ENCODE measurements at places on chromosomes 12 and 14.

GRCh38 chr14:100537446-100538350 is 49.5 kb downstream of the BEGAIN start:
- DNase-seq: no peak

GRCh38 chr12:126425264-126425663 is 1360.0 kb downstream of the AACS start:
- DNase-seq: no peak

GRCh38 chr12:90399357-90399756 is 555.6 kb downstream of the CCER1 start:
- no peak for DNase-seq

DNA sequence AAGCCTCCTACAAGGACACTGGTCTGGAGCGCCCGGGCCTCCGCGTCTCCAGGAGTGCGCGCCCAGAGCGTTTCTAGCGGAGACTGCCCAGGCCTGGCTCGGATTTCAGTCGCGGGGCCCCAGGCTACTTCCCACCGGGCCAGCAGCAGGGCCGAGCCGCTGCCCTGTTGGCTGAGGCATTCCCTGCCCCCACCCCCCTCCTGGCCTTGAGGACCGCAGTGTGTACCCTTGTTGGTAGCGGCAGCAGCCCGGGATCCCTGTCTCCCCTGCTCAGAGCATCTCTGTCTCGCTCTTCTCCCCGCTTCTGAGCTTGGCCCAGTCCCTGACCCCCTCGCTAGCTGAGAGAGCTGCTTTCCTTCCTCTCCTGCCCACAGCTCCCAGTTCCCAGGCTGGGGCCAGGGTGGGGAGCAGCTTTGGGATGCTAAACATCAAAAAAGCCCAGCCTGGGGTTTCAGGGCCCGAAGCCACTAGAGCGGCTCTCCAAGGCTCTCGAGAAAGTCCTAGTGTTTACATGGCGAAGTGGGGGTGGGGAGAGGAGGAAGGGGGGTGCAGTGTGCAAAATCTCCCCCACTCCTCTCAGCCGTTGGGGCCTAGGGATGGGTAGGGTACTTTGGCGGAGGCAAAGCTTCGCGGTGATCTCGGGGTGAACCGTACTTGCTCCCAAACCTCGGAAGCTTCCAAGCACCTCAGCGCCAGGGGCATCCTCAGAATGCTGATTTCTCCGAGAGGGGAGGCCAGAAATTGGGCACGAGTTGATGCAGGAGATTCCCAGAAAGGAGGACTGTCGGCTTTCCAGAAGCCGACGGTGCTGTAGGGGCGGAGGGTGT is 6.4 kb downstream of the NKX2-1 start:
- no peak for DNase-seq

DNA sequence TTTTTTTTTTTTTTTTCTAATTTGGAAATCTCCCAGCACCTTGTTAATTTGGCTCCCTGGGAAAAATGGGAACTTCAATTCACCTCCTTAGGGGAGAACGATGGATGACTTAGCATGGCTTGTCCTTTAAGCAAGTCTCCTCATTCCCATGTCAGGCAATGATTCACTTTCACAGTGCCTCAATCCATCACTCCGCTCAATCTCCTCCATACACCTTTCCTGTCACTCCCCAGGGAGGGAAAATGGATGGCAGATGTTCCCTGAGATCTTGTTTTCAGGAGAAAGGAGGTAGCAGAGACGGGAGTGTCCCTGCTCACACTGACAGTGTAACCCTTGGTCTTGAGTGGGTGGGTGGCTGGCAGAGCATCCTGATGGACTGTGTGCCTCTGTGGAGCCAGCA is 51.0 kb downstream of the SLC8A3 start:
- DNase-seq: no peak

DNA sequence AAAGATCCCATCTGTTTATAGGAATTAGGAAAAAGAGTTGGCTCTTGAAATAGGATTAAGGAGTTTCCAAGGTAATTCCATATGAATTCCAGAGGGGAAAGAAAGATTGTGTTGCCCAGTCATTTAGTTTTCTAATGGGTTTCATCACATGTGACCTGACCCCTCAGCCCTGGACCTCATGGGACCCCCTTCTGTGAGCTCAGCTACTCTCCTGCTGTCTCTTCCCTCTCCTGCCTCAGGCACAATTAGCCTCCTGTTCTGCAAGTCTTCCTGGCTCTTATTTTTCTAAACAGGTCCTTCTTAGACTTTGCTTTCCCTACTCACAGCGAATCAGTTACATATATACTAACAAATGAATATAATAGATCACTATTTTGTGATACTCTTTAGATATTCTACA is 237.7 kb downstream of the TRHDE start:
- DNase-seq: no peak

DNA sequence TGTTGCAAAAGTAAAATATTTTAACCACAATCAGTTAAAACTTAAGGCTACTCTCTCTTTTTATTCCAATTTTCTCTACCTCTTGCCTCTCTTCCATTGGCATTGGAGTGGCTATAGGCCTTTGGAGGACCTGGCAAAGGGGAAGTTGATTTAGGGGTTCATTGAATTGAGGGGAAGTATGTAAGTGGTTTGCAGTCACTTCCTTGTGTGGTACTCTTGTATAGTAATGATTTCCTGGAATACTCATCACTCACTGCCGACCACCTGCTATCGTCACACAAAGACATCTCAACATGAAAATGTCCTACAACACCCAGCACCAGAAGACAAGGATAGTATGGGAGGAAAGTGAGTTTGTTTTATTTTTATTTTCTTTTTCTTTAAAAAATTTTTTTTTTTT is 45.7 kb upstream of the CPM start:
- no peak for DNase-seq

DNA sequence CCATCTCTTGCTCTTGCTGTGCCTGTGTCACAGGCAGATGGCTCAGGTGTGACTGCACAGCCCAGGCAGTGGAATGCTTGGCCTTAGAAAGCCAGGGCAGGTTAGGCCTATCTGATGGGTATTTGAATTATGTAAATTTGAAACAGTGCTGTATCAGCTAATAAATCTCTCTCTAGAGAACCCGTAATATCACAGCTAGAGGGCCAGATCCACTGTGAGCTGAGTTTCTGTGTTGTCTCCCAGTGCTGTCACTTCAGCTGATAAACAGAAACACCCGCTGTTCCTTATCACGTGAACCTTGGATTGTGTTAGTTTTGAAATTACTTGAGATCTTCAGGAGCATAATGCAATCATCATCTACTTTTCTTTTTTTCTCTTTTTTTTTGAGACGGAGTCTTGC is 21.5 kb upstream of the ALDH2 start:
- no peak for DNase-seq

GRCh38 chr14:102078831-102079699 is 7.8 kb downstream of the HSP90AA1 start:
- no peak for DNase-seq

GRCh38 chr12:29610473-29611170 is 113.1 kb upstream of the OVCH1 start:
- peak; percentile 31 for DNase-seq

DNA sequence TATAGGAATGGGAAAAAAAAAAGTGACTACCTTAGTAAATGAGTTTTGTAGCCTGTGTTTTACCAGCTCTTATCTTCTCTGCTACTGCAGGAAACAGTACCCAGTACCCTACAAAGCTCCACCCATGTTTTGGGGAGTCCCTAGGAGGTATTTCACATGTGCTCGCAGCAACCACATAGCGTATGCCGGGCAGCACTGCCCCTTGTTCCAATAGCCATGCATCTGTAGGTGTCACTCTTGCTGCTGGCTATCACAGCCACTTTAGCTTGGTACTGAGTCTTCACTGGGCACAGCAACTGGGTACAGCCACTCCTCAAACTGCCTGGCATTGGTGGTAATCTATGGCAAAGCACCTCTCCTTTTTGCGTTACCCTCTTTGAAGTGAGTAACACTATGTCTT is 2.0 kb upstream of the MDM1 start:
- peak; percentile 55 for DNase-seq

DNA sequence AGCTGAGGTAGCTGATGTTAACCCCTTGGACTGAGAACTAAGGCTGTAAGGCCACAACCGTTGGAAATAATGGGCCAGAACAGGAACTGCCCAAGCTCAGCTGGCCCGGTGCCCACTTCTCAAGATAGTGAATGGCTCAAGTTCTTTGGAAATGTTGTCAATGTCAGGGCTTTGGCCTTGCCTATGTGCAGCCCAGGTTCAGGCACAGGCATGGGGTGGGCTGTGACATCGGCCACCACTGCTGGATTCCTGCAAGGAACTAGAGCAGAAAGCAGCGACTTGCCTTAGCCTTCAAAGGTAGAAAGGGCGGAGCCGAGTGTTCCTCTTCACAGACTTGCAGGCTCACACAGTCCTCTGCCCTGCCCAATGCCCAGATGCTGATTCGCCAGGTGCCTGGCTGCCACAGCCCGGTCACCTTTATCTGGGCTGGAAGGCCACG is 291.2 kb downstream of the ZFP36L1 start:
- no peak for DNase-seq
